DMS79 treated with DMSO at 0.1 percent for 48 hours (cell line): ENCODE measurements at places on chromosomes 2 and 18.

GRCh38 chr18:6773777-6774176, 44.3 kb downstream of the ARHGAP28 start:
- no peak for DNase-seq

- no peak for DNase-seq
Measured at GRCh38 chr2:61959381-61960293, 54.2 kb downstream of the COMMD1 start.

DNA sequence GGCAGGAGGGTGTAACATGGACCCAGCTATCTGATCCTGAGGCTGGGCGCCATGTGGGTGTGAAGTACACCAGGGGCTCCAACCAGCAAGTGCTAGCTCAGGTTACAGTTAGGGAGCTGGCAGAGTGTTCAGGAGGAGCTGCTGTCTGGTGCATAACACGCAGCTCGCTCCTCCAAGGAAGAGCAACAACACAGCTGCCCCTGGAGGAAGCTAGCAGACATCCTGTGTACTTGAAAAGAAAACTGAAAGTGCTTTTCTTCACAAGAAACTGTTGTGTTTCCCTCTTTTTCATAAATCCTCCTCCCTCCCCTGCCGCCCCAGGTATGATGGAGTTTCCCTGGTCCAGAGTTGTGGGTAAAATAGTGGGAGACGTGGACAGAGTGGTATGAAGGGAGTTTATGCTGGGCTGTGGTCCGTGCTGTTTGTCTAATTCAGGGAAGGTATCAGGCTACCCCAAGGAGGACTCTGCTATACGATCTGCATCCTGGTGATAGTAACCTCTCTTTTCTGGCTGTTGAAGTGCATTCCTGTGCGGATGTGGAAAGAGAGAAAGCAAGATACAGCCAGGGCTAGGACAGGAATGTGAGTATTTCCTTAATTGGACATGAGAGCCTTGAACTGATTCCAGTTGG, 6.1 kb upstream of the LBH start:
- peak; percentile 71 for DNase-seq

DNA sequence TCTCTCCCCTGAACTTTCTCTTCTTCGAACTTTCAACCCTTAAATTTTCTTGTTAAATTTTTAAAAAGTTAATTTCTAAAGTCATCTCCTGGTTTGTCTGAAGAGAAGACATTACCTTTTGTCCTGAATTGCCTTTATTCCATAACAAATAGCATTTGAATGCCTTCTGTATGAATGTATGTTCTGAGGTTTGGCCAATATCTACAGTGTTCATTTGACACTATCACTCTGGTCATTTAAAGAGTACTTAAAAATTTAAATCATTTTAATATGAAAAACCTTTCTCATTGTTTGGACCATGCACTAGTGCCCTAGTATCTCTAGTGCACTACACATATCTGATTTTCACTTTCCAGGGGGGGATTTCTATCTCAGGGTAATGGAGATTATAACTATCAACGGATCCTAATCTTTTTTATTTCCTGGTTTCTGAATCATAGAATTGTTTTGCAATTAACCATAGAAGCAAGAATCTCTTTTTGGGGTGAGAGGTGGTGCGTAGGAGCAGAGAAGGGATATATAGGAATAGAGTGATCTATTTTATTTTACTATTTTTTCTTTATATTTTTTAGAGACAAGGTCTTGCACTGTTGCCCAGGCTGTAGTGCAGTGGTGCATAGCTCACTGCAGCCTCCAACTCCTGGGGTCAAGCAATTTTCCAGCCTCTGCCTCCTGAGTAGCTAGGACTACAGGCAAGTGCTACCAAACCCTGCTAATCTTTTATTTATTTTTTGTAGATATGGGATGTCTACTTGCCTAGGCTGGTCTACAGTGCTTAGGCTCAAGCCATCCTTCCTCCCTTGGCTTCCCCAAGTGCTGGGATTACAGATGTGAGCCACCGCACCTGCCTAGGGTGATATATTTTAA, 25.5 kb downstream of the TANC1 start:
- no peak for DNase-seq

DNA sequence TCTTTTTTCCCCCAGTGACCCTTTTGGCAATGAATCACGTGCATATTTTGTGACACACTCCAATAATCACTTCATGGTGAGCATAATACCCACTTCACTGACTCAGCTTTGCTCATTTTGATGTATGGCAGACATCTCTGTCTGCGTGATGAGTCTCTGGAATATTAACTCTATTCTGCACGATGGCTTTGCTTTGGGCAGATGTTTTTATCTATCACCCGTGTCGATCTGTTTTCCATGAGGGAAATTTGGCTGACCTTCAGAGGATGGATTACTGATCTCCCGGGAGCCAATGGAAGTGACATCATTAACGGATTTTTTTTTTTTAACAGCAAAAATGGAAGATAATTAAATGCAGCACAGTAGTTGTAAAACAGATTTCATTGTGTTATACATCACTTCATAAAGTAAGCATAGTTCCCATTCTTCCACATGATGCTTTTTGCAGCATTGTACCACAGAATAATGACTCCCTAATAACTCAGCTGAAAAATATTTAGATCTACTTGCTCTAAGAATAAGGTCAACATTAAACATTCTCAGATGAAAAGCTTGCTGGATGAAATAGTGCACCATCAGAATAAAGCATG, 29.8 kb downstream of the CDC42EP3 start:
- DNase-seq: no peak

- DNase-seq: no peak
Measured at GRCh38 chr2:135974036-135974435, 11.4 kb downstream of the DARS1 start.

GRCh38 chr2:9552219-9553178, 3.1 kb downstream of the ADAM17 start:
- no peak for DNase-seq

- no peak for DNase-seq
Measured at GRCh38 chr2:186130748-186131641, 355.1 kb upstream of the ZC3H15 start.

- no peak for DNase-seq
Measured at GRCh38 chr2:169237286-169237685, 125.0 kb downstream of the LRP2 start.

DNA sequence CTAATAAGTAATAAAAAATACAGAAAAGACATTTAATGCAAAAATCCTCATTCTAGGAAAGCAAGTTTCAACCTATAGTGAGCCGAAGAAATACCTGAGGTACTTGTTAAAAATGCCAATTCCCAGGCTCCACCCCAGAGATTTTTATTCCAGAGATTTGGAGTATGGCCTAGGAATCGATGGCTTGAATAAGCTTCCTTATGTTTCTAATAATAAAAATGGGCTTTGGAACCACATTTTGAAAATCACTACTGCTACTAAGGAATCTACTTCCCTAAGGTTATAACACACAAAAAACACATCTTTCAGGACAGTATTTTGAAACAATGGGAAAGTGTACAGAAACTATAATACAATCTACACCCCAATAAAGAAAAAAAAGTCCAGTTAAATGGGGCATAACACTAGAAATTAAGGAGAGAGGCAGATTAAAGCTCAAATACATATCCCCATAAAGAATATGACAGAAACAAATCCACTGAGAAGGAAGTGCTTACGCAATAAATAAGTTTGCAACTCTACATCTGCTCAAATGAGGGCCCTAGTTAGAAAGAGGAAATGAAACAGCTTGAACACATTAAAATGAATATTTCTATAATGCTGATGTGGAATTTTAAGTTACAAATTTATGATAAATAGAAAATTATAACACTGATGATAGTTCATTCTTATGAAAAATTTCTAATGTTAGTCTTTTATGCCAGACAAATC, 103.7 kb downstream of the EPB41L3 start:
- DNase-seq: no peak

GRCh38 chr18:13268158-13269012, 49.8 kb downstream of the LDLRAD4 start:
- DNase-seq: no peak

GRCh38 chr2:224032283-224032682, 6.8 kb downstream of the SERPINE2 start:
- DNase-seq: no peak

GRCh38 chr2:158970241-158970751, 1.9 kb downstream of the TANC1 start:
- peak; percentile 71 for DNase-seq

DNA sequence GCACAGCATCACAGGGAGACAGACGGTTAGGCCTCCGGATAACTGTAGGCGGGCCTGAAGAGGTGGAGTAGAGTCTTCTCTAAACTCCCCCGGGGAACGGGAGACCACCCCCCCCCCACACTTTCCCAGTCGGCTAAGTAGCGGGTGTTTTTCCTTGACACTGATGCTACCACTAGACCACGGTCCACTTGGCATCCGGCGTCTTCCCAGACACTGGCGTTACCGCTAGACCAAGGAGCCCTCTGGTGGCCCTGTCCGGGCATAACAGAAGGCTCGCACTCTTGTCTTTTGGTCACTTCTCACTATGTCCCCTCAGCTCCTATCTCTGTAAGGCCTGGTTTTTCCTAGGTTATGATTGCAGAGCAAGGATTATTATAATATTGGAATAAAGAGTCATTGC, 25.7 kb upstream of the NCL start:
- no peak for DNase-seq

- no peak for DNase-seq
Measured at GRCh38 chr2:79950526-79950925, 354.0 kb downstream of the LRRTM1 start.

DNA sequence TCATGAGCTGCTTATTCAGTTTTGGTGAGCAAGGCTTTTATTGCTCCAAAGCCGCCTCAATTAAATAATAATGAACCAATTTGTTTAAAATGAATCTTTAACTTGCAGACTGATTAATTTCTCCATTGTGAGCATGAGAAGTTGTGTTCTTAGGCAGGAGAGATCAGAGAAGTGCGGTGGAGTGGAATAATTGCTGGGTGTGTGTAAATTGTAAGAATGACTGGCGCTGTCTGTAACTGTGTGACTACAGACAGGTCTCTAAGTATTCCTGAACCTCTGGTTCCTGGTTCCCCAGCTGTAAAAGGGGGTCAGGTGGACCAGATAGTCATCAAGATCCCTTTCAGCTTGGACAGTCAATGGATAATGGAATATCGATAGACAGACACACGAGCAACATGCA, 98.0 kb upstream of the EFEMP1 start:
- DNase-seq: no peak

GRCh38 chr2:99988599-99988998, 153.8 kb downstream of the AFF3 start:
- no peak for DNase-seq

DNA sequence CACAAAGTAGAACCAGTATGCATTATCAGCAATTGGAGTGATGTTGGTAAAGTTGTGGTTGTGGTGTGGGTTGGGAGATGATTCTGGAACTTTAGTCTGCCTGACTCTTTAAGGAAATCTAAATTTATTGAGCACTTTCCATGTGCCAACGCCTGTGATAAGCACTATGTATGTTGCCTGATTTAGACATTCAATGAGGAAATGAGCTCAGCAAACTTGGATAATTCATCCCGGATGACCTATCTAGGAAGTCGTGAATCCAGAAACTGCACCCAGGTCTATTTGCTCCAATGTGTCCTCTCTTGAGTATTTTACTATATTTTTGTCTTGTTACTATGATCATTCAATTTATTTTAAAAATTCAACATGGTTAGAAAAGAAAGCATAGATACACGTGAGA, 400.8 kb upstream of the MMADHC start:
- DNase-seq: no peak

DNA sequence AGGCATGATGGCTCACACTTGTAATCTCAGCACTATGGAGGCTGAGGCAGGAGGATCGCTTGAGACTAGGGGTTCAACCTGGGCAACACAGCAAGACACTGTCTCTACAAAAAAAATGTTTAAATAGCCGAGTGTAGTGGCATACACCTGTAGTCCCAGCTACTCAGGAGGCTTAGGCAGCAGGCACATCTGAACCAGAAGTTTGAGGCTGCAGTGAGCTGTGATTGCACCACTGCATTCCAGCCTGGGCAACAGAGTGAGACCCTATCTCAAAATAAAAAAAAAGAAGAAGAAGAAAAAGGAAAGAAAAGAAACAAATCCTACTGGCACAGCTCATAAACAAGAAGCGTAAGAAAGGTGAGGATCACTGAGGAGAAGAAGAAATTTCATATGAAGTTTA, 19.9 kb downstream of the METTL4 start:
- no peak for DNase-seq

- peak; percentile 45 for DNase-seq
Measured at GRCh38 chr2:132417430-132418035, 928 bp downstream of the GPR39 start.

GRCh38 chr2:128734521-128735295, 416.0 kb upstream of the HS6ST1 start:
- no peak for DNase-seq

- DNase-seq: no peak
Measured at GRCh38 chr2:184633726-184634125, 35.4 kb downstream of the ZNF804A start.

DNA sequence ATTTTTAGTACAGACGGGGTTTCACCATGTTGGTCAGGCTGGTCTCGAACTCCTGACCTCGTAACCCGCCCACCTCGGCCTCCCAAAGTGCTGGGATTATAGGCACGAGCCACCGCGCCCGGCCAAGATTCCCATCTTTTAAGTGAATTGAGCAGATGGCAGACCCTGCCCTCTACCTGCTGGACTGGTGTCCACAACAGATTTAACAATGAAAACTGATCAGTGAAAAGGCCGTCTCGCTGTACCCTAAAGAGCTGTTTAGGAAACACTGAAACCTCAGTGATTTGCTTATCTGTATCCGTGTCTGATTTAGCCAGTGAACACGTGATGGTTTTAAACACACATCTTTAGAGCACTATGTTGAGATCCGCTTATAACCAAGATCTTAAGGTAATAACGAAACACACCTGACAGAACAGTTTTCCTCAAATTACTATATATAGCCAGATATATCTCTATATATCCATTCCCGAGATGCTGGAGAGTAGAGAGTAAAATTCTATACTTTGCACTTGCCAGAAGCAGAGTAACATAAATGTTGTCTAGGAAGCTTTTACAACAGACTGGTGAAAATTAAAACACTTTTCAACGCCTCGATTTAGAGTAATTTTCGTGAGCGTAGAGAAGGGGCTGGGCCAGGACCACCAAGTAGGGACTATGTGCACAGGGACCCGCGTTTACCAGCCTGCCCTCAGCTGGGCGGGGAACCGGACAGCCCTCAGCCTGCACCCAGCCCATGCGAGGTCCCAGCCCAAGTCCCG, 594 bp downstream of the FAM161A start:
- DNase-seq: peak; percentile 67

DNA sequence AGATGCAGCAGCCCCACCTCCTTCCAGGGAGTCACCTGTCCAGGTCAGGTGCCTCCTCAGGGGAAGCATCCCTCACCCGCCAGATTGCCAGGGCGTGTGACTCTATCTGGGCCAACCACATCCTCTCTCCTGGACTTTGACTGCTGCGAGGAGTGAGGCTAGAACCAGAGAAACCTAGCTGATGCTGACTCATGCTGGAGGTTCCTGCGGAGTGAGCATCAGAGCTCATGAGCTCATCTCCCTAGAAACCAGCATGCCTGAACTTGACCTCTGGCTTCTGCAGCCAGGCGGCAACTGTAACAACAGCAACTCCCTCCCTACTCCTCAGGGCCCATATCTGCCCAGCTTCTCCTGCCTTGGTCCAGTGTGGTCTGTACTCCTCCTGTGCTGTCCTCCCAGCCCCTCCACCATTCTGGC, 28.3 kb upstream of the NT5DC4 start:
- DNase-seq: peak; percentile 89
